ENCODE measurements at places on chromosomes 16 and 17. TPM values are rescaled to one million over a fixed set of nuclear protein-coding genes. Genes with fewer than 3 reads are reported as not detected.

CDT1 gene
- 78.9 TPM for total RNA-seq

IL32 gene
- 4,510 TPM for total RNA-seq

HS3ST3B1 gene
- 53.9 TPM for total RNA-seq

RND2 gene
- not detected for total RNA-seq

OTOA gene
- total RNA-seq: 0.05 TPM

CLEC18B gene
- 3.5 TPM for total RNA-seq

KRTAP3-1 gene
- total RNA-seq: not detected

NPIPA5 gene
- 17.2 TPM for total RNA-seq

SMIM22 gene
- total RNA-seq: not detected

TBC1D3 gene
- total RNA-seq: not detected

CCL8 gene
- not detected for total RNA-seq

KRT15 gene
- total RNA-seq: not detected

WWP2 gene
- 76.6 TPM for total RNA-seq

FOXL1 gene
- not detected for total RNA-seq

TEX14 gene
- 0.44 TPM for total RNA-seq

GPR142 gene
- total RNA-seq: not detected

DYNLRB2 gene
- not detected for total RNA-seq
